ENCODE measurements at places on chromosomes 12 and 14.

GRCh38 chr12:5246196-5246595, 185.7 kb upstream of the NTF3 start:
- DNase-seq = no peak

DNA sequence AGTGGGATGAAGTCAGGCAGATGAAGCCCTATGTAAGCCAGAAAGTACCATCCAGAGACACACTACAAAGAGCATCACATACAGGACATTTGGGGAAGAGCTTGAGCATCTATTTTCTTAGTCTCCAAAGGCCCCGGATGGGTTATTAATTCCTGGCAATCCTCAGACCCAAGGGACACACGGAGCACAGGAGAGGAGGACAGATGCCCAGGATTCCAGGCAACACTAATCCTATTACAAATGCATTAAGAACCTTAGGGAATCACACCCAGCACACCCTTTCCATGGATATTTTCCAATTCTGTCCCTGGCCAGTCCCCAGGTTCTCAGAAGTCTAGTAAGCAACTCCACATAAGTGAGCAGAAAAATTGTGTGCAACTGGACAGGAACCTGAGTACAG, 65.9 kb downstream of the CMKLR1 start:
- DNase-seq = no peak

- DNase-seq = no peak
Measured at GRCh38 chr14:99737451-99737951, 53.4 kb downstream of the CYP46A1 start.

DNA sequence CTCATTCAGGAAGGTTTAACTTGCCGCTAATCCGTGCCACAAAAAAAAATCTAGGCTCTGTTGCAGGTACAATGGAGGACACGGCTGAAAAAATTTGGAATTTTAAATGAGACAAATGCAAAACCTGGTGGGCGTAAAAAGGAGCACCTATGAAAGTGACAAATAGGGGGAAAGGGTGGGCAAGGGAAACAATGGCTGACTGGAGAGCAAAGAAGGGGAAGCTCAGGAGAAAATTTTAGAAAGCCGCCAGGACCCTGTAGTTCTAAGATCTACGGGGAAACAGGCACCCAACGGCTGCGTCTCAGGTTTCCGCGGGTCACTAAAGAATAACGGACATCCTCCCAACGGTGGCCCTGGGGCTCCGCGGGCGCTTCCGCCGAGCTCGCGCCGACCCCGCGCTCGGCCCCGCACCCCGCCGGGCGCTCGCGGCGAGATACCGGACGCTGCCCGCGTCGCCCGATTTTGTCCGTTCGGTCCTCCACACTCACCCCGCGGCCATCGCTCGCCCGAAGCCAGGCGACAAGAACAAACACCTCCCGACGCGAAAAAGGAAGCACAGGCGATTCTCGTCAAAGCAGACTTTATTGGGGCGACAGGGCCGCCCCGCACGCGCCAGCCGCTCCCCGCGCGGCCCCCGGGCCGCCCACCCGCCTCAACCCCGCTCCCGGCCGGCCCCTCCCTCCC, 1.1 kb upstream of the YY1 start:
- DNase-seq = peak; percentile 22

DNA sequence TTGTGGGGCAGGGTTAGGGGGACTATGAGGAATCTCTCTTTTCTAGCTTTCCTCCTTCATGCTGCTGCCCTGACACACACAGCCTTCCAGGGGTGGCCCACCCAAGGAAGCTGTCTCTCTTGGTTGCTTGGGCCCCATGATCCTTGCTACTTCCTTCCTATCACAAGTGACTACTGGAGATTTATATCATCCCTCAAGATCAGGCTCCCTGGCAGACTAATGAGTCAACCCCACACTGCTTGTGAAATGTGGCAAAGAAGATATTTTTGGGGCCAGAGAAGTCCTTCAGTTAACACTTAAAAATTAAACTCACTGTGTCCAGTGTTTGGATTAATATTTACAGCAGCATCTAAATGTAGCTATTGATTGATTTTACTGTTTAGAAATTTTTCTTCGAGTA, 1.5 kb downstream of the OR4E1 start:
- no peak for DNase-seq

GRCh38 chr12:89038831-89039512, 313.3 kb downstream of the DUSP6 start:
- no peak for DNase-seq

DNA sequence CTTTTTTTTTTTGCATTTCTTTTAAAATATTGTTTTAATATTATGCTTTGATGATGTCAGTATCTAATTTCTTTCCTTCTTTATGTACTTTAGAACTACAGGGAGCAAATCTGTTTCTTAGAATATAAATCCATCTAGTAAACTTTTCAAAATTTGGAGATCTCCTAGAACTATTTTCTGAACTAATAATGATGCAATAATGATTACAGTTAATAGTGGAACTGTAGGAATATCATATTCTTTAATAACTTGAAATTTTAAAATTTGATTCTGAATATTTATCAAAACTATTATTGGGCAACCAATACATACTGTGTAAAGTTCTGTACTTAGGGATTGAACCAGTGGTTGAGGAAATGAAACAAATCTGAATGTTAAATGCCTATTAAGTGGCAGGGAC, 23.1 kb upstream of the PMCH start:
- no peak for DNase-seq

GRCh38 chr14:90551070-90551704, 154.4 kb downstream of the CALM1 start:
- no peak for DNase-seq

DNA sequence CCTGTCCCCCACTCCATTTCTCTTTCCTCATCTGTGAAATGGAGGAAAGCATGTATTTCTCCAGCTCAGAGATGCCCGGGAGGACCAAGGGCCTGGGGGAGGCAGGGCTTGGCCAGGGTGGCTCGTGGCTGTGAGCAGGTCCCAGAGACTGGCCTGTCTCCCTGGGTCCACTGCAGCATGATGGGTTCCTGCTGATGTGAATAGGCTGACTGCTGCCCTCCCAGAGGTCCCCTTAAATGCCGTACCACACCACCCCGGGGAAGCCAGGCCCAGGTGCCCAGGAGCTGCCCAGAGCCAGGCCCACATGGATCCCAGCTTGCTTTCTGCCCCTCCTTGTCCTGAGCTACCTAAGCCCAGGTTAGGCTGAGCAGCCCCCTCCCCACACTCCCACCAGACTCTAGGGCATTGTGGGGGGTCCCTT, 158.2 kb upstream of the C14orf180 start:
- no peak for DNase-seq

- DNase-seq = no peak
Measured at GRCh38 chr12:38555620-38556591, 239.3 kb downstream of the ALG10B start.

DNA sequence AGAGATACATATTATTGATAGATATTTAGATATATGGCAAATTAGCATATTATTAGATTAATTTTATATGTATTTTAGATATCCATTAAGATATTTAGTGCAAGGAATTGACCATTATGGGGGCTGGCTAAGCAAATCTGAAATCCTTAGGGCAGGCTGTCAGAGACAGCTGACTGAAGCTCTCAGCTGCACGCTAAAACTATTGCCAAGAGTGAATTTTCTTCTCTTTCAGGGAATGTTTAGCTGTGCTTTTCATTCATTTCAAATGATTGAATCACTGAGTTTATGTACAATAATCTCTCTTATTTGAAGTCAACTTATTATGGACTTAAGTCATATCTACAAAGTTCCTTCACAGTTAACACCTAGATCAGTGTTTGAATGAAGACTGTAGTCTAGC, 566.5 kb downstream of the LRFN5 start:
- DNase-seq = no peak

- peak; percentile 24 for DNase-seq
Measured at GRCh38 chr14:72476657-72477499, 417.0 kb downstream of the DPF3 start.

DNA sequence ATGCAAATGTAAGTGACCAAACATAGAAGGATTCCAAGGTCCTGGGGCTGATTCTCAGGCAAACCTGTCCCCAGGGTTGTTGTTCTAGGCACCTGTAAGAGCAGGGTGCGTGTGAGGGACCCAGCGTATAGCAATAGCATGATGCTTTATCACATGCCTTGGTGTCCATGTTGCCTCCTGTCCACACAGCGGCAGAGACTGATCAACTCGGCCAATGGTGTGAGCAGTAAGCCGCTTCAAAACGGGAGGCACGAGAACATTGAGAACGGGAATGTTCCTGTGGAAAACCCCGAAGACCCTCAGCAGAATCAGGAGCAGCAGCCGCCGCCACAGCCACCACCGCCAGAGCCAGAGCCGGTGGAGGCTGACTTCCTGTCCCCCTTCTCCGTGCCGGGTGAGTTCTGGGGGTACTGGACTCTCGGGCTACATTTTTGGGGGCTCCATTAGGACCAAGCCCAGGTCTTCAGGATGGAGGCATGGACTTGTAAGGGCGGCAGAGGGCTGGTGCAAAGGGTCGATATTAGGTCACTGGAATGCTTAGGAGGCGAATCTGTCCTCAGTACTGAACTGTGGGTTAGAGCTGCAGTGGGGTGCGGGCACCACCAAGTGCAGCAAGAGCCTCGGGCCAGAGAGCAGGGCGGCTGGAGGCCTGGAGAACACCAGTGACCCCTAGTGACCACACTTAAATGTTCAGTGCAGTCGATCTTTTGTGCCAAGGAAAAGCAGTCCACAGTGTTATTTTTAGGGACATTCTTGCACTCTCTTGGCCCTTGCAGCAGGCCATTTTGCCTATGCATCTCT, 57.2 kb upstream of the RIN3 start:
- DNase-seq = peak; percentile 40

DNA sequence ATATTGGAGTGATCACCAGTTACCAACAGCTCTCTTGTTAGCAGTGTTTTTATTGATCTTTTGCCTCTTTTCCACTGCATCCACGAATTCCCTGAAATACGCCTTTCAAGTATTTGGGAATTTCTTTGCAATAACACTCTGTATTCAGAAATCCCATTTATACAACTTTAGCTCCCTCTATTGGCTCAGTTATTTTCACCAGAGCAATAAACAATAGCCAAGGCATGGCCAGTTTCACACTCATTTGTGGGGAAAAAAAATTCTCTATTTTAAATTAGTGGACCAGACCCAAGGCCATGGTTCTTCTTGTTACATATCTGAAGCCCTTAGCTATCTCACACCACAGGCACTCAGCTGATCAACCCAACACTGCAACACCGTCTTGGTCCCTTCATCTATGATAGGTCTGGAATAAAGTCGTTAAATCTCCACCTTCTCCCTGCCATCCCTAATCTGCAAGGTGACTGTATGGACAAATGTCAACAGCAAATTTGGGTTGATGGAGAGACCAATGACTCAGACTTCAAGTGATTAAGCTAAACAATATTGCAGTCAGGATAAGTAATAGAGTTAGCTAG, 92.4 kb upstream of the TMEM260 start:
- DNase-seq = no peak

GRCh38 chr14:76917745-76918255, 91.6 kb downstream of the LRRC74A start:
- no peak for DNase-seq

- peak; percentile 32 for DNase-seq
Measured at GRCh38 chr12:67752226-67752732, 103.7 kb downstream of the DYRK2 start.

GRCh38 chr14:60179431-60179869, 14.3 kb upstream of the DHRS7 start:
- no peak for DNase-seq

GRCh38 chr12:104526320-104526719, 69.6 kb downstream of the CHST11 start:
- DNase-seq = no peak

DNA sequence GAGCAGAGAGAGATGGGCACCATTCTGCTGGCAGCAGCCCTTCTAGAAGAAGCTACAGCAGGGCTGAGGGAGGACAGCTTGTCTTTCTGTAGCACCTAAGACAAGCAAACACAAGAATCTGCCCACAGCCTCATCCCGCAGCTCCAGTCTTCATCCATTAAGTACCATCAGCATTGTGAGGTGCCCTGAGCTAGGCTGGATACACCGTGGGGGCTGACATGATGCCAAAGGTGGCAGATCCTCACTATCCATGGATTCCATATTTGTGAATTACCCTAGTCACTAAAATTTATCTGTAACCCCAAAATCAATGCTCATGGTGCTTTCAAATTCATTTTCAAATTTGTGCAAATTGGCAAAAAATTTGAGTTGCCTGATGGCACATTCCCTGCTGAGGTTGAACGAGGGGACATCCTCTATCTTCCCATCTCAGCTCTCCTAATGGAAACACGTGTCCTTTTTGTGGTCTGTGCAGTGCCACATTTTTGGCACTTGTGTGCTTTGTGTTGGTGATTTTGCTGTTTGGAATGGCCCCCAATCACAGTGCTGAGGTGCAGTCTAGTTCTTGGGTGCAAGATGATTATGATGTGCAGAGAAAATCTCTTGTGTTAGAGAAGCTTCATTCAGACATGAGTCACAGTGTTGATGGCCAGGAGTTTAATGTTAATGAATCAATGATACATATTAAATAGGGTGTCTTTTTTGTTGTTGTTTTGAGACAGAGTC, 7.0 kb downstream of the PITPNM2 start:
- no peak for DNase-seq

DNA sequence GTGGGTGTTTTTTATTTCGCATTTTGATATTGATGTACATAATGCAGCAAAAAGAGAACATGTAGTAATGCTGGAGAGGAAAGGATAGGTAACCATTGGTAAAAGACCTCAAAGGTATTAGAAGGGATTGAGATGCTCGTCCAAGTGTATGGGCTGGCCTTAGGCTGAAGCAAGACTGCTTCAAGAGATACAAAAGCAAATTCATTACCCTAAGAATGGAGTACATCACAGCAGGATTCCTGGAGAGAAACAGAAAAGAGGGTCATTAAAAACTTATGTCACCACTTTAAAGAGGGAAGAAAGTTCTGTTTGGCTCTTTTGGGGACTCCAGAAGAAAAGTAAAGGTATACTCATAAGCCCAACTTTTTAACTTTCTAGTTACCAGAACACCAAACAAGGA, 420.5 kb downstream of the ZFP36L1 start:
- DNase-seq = no peak

GRCh38 chr14:99991331-99991730, 73.9 kb upstream of the EVL start:
- no peak for DNase-seq

- DNase-seq = no peak
Measured at GRCh38 chr14:80924365-80925103, 17.0 kb downstream of the CEP128 start.

GRCh38 chr12:26247873-26248272, 52.5 kb downstream of the SSPN start:
- DNase-seq = no peak

GRCh38 chr12:69553628-69554248, 31.5 kb upstream of the CCT2 start:
- DNase-seq = no peak

DNA sequence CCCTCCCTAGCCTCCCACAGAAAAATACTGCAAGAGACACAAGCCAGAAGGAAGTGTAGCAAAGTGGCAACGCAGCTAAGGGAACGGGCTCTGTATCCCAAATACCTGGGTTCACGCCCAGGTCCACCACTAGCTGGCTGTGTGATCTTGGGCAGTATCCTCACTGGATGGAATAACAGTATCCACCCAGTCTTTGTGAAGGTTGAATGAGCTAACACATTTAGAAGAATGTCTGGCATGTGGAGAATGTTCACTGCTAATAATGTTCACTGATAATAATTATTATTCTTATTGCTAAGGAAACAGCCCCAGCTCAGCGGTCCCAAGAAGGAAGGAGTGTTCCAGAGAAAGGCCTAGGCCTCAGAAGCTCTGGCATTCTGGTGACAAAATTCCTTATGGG, 70.9 kb downstream of the VWF start:
- no peak for DNase-seq

All from large intestine (tissue), 12 donors.